ENCODE measurements at places on chromosomes 7 and 10.
A peak's percentile ranks its signal among the peaks of the same experiment; 100 is the strongest.

GRCh38 chr7:32357535-32358277 is 132.5 kb downstream of the LSM5 start:
- no peak for DNase-seq

DNA sequence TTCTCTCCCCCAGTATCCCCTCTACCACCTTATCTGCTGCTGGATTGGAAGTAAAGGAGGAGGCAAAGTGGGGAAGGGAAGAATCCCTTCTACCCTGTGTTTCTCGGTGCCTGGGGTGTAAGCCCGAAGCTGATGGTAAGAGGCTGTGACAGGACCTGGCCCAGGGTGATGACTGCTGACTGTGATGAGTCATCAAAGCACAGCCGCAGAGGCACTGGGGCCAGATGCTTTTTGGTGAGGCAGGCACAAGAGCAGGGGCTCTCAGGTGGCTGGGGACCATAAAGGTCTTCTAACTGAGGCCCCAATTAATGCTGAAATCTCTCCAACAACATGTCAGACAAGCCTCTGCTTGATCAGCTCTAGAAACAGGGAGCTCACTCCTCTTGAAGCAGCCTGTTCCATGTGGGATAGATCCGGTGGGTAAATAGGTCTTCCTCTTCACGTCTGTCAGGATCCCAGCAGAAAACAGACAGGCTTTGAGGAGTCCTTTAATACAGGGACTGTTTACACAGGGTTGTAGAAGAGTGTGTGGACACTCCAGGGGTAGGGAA is 86.1 kb upstream of the PCBD1 start:
- DNase-seq, result no peak

DNA sequence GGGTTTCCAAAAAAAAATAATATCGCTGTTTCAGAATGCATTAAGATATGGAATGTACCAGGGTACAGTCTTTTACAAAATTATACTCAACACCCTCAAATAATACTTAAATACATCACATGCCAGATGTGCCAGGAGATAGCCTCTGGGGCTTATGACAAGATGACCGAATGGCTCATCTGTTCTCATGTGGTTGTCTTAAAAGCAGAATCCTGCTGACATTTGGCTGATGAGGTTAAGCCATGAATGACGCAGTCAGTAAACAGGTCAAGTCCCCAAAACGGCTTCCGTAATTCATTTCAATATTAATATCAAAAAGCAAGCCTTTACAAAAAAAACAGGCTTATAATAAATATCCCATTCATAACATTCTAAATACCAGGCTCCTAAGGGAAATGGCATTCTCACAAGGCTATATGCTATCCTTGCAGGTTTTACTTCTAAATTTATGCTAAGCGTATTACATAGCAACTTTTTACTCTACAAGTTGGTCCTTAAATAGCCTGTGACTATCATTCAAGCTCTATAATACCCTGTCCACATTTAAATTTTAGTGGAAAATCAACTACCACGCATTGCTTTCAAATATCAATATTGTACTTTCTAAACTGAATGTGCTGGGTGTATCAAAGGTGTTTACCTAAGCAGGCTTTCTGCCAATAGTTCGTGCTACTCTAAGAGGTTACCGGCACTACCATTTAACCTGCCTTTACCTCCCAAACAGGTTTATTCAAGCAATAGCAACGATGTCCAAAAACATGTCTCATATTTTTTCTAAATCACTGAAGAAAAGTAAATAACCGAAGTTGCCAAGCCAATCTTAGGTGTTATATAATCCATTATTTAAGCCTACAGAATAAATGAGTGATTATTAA is 15.6 kb downstream of the SMURF1 start:
- DNase-seq, result no peak

- DNase-seq, result no peak
These were observed 53.3 kb downstream of the ZMYND11 start for GRCh38 chr10:188546-188945.

DNA sequence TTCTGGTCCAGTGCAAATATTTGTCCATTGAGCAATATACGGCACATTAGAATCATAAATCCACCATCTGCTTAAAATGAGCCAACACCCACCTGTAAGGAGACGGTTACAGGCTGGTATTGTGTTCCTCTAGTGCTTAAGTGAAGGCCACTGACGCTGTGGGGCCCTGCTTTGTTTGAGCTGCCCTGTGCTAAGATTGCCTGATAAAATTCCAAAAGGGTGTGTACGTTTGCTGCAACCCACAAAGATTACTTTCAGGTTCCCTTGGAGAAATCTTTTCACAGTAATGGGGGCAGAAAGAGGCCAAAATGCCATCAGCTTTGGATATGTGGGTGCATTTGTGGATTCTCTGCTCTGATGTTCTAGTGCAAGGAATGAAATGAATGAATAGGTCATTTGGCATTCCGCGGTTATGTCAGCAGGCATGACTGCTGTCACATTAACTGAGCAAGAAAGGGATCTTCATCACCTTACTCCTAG is 34.4 kb downstream of the AGR3 start:
- no peak for DNase-seq

DNA sequence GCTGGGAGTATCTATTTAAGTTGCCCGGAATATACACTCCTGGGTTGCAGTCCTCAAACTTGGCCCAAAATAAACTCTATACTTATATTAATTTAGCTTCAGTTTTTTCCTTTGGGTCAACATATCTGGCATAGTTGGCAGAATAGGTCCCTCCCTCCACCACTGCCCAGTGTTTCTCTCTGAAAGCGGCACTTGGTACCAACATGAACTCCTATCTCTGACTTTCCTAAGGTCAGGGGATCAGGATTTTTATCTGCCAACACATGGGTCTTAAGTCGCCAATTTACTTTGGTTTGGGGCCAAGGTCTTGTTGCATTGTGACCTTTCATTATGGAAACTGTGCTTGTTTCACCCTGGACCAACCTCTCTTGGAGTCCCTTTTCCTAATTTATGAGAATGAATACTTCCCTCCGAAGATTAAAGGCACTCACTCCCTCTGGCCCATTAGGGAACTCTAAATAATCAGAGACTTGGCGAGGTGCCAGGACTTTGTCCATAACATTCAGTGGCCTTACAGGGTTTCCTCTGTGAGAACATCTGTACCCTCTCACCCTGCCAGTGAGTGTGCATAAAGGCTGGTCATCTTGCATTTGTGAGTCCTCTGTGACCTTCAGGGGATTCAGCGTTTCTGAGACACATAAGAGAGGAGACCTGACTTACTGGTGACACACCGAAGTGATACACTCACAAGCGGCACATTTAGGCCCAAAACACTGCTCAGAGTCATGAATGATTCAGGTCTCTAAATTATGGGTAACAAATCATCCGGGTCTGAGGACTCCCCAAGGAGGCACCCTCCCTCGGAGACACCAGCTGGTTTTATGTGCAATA is 19.7 kb upstream of the FKBP9 start:
- no peak for DNase-seq

DNA sequence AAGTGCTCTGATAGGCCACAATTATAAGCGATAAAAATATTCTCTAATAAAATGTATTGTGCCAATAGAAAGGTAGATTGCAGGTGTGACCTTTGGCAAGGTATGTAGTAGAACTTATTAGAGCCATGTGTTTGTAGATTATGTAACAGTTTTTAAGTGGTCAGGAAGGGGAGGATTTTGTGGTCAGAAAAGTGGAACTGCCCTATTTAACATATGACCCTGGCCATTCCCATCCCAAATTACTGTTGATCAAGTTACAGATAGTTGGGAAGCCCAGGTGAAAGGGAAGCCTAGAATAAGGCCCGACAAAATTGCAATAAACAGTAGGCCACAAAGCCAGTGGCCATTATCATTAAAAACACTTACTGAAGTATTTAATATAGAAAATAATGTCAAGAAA is 89.2 kb downstream of the SPAG6 start:
- DNase-seq, result no peak

DNA sequence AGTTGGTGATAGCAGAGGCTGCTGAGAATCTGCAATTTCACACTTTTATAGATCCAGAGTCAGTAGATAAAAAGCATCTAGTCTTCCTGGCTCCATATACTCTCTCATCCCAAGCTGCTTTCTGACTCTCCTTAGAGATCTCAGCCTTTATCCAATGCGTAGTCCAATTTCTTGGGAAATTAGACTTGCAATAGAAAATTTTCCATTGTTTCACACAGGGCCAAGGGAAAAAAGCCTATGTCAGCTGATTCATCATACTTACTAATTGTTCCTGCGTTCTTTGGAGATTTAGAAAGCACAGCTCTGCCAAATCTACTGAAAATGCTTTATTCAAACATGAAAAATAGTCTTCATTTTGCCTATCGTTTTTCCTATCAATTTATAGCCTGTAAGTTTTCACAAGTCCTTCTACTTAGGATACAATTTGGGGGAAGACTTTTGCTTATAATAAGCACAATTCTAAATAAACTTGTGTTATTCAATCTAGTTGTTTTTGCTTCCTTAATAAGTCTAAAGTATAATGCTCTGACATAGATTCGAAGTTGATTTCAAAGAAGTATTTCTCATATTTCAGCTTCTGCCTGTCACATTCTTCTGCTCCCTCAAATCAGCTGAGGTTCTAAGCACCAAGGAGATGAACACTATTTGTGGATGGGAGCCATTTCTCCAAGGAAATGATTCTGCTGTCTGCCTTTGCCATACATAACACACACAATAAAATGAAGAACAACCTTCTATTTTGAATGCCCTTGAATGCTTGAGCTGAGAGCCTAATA is 165.4 kb downstream of the ADAM12 start:
- DNase-seq, result no peak

DNA sequence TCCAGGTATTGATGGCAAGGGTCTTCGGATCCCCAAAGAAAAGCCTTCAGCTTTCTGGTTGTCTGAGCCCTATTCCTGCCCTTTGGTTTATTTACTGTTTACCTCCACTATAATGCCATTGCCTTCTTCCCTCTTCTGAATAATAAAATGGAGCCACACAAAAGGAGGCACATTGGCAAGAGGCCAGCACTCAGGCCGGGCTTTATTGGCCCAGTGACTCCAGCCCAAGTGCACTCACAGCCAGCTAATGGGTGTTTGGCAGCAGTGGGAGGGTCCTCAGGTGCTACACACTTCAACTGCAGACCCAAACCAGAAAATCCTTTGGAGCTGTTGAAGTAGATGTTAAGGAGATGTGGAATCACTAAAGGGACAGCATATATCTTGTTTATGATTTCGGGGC is 336.0 kb downstream of the PLXNA4 start:
- no peak for DNase-seq

GRCh38 chr7:151381348-151382078 is 28.3 kb downstream of the WDR86 start:
- DNase-seq, result peak; percentile 46

GRCh38 chr7:47635091-47636080 is 53.5 kb upstream of the TNS3 start:
- DNase-seq, result no peak

DNA sequence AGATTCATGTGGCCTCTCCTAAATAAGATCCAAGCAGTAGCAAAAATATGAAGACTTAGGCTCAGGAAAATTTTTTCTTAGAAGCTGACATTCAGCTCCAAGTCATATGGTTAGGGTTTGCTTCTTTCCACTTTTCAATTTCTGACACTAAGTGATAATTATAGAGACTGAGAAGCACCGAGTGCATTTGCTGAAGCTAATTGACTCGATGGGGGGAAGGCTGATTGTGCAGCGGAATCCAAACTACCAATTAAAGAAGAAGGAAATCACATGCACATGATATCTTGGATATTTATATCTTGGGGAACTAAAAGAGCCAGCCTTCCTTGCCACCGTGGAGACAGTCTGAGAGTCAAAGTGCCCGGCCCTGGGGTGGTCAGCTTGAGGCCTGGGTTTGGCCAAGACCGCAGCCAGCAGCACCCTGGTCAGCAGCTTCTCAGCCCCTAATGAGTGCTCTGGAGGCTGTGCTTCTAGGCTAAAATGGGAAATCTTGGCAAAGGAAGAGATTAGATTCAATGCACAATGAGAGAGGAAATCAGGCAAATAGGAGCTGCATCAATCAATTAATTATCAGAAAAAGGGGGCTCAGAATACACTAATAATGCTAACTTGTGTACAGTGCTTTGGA is 589.3 kb downstream of the NRG3 start:
- DNase-seq, result no peak

- no peak for DNase-seq
These were observed 50.8 kb downstream of the C10orf120 start for GRCh38 chr10:122648599-122649428.

DNA sequence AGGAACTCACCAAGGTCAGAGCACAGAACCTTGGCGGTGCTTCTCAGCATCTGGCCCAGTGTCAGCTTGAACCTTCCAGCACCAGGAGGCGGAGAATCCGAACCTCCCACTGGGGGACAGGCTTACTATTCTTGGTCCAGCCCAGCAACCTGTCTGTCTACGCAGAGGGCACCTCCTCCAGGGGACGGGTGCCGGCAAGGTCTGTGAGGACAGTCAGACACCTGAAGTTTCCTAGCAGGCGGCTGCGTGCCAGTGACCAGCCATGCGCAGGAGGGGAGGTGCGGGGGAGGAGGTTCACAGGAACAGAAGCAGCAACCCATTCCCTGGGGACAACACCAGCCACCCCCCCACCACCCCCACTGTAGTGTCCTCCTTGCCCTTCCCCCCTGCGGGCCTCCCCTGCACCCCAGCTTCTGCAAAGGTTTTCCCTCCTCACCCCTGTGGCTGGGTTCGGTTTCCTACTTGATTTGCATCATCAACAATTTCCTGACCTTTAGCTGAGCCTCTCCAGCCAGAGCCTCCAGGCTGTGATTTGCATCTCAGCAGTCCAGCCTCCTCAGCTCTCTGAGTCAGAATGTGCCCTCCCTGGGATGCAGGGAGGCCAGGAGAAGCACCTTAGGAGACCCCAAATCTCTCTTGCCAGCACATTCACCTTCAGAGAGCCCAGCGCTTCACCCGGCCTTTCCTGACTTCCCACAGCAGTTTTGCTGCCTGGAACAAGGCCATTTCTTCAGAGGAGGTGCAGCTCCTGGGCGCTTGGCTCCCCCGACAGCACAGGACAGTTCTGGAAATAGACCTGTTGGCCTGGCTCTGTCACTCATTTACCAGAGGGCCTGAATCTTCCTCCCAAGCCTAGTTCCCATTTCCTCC is 107.5 kb upstream of the NPS start:
- no peak for DNase-seq

DNA sequence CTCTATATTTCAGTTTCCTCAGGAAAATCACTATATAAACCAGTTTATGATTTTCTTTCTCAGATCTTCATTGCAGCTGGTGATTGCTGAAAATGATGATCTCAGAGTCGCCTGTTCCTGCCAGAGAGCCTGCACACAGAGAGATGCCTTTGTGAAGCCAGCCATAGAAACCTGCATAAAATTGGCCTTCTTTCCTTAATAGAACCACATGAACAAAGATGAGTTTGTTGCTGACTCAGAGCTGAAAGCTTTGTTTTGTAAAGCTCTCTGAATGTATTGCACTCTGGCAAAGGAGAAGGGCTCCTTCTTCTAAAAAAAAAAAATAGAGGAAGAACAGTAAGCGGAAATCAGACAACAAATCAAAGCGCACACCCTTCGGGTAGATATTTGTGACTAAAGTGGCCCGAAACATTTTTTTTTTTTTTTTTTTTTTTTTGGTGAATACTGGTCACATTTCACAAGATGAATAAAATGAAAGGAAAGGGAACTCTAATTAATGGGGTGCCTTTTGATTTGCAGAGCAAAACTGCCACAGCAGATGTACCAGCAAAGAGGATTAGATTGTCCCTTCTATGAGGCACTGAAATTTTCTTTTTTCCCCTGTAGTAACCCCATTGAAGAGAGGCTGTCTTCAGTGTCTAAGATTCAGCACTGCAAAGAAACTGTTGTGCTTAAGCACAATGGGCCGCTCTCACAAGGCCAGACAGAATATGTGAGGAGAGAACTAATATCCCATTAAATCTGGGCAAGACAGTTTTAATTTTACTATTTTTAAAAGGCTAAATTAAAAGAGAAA is 75.1 kb upstream of the PTPRZ1 start:
- no peak for DNase-seq

GRCh38 chr10:72875250-72876055 is 18.1 kb upstream of the OIT3 start:
- DNase-seq, result no peak
